ENCODE measurements at places on chromosomes 12 and 14.

DNA sequence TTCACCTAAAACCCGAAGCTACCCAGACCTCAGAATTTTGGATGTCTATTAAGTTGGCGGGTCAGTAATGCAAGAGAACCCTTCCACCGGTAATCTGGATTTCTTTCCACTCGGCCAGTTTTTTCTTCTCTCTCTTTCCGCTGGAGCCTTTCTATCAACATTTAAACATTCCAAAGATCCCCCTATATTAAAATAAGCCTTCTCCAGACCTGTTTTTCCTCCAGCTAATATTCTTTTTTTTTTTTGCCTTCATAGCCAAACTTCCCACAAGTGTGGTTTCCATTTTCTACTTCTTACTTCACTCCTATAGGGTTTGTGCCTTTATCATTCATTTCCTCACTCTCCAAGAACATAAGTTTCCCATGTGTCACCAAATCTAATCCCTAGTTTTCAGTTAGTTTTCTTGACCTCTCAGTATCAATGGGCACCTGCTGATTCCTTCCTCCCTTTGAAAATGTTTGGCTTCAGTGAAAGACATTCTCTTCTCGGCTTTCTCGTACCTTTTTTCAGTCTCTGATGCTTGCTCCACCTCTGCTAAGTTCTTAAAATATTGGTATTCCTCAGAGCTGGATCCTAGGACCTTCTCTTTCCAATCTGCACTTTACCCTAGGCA, 583 bp upstream of the SDR39U1 start:
- no peak for DNase-seq

DNA sequence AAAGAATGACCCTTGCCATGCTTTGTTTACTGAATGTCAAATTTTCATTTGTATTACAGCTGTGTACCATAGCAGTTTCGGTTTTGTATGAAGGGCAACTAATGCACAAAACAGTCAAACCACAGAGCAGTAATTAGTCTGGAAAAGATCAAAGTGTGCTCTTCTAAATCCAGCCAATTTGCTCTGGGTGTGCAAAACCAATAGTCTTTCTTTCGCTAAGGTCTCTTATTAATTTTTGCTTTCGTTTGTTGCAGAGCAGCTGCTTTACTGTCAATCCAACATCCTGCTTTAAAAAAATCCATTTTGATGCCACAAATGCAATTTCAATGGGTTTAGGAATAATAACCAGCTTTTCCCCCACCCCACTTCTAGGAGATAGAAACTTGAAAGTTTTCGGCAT, 114.2 kb downstream of the BRMS1L start:
- no peak for DNase-seq

DNA sequence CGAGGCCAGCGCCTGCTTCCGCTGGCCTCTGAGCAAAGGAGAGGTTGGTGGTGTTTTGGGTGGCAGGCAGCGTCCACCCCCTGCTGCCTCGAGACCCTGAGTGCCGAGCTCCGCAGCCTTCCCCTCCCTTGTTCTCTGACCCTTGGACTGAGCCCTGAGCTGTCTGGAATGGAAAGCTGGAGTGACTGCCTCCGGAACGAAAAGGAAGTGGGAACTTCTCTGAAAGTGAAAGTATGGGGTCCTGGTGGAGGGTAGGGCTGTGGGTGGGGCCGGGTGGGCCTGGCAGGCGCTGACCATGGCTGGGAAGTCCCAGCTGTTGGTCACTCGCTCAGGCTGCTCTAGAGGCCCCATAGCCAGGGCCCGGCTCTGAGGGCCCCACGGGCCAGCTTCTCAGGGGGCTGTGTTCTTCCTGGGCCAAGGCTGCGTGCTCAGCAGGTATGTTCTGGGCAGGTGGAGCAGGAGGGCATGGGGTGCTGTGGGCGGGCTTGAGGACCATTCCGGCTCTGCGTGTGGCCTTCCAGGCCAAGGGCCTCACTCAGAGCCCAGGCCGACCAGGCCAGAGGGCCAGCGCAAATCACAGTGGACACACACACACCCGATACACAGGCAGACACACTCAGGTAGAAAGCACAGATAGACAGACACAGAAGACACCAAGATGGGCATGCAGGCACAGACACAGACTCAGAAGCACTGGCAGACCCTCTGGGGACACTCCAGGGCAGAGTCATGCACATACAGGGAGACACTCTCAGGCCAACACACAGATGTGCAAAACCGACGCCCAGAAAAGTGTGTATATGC, at the start of gene EXOC3L4:
TSS of gene EXOC3L4 (plus strand) at position 320 of the 804 bp plus-strand sequence. CDS start 5,495 bp downstream, outside the sequence.
- DNase-seq = no peak

GRCh38 chr14:92224358-92224954, 98.5 kb upstream of the SLC24A4 start:
- DNase-seq = no peak

GRCh38 chr12:81354327-81354932, 276.6 kb downstream of the ACSS3 start:
- DNase-seq = no peak

GRCh38 chr14:80491650-80492049, 280.3 kb upstream of the DIO2 start:
- DNase-seq = no peak

DNA sequence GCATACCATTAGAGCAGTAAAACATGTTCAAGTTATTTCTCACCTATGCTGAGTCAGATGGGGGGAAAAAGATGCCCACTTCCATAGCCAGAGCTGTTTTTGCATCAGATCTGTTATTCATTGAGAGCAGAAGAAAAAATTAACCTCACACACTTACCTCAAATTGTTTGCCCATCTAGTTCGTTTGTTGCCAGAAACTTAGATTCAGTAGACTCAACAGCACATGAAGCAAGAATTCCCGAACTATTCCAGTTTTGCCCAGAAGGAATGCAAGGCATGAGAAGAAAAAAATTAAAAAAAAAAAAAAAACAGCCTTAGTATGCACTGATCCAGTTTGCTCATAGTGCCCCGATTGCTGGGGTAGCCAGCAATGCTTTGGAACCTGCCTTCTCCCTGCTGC, 12.4 kb upstream of the DPF3 start:
- no peak for DNase-seq

DNA sequence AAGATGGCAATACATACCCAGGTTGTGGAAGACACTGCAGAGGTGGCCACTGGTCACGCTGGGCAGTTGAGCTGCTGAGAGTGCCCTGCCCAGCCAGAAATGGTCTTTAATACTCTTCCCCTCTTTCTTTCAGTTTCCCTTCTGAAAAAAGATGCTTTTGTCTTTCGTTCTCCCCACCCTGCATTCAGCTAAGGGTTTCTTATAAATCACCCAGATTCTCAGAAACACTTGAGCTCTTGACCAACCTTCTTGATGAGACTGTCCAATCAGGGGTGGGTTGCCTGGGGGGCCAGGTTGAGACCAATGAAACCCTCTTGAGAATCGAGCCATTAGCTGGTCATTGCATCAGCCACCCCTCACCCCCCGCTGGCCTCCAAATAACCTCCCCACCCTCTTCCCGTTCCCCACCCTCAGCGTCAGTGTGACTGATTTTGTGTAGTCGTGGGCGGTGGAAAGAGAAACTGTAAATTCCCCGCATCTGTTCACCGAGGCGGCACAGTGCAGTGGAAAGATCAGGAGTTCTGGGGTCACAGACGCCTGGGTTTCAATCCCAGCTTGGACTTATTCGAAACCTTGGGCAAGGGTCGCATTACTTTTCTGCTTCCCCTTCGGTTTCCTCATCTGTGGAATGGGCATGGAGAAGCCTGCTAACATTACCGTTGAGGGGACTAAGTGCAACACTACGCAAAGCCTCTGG, 52.3 kb downstream of the SLC25A47 start:
- peak; percentile 60 for DNase-seq

Measured in B cell (primary cell).